ENCODE measurements at places on chromosomes 2 and 18.

GRCh38 chr18:38368246-38368645 is 802.6 kb upstream of the CELF4 start:
- DNase-seq: no peak

- DNase-seq: no peak
Measured at GRCh38 chr2:150526006-150526405, 38.5 kb upstream of the RND3 start.

DNA sequence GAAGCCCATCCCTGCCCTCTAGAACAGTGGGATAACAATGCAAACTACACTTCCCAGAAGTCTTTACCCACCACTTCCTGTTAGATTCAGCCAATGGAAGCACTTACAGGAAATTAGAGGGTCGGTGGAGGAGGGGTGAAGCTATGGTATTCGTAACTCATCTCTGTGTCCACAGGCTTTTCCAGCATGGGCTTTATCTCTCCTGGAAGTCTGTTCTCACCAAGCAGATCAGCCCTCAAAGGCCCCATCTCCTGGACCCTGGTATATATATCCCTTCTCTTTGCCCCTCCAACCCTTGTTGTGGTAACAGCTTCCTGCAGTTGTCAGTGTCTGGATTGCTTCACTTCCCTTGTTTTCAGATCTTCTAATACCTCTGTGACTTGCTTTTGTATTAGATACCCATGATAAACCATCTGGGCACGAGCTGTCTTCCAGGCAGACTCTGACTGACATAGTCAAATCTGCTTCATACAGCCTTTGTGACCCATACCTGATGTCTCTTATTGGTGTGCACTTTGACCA is 475.0 kb upstream of the POU3F3 start:
- no peak for DNase-seq

GRCh38 chr18:4755848-4756247 is 300.7 kb upstream of the DLGAP1 start:
- no peak for DNase-seq
